ENCODE measurements at places on chromosomes 11 and 22.

GRCh38 chr22:36727927-36728488 lies 24.5 kb upstream of the CACNG2 start:
- no peak for DNase-seq

- DNase-seq = no peak
Observed at GRCh38 chr11:29353833-29354232, 663.0 kb downstream of the KCNA4 start.

- DNase-seq = no peak
Observed at GRCh38 chr11:117194267-117194666, 4.9 kb upstream of the TAGLN start.

DNA sequence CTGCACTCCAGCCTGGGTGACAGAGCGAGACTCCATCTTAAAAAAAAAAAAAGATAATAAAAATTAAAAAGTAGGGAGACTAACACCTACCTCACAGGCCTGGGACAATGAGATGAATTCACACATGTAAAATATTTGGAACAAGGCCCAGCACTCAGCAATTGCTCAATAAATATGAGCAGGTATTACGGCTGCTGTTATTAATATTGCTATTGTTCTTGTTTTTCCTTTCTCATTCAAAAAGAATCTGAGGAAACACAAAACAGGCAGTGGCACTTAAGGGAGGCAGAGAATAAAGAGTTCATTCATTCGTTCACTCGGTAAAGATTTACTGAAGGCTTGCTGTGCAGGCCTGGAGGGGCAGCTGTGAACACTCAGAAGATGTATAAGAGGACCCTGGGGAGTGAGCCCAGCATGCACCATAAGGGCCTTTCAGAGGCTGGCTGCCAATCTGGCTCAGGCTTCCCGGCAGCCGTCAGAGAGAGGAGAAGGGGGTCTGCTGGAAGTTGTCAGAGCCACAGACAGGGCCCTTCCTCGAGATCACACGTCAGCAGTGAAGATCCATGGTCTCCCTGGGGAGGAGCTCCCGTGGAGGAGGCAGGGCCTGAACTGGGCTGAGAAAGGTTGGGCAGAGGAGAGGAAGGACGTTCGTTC lies 51.6 kb upstream of the TCF20 start:
- no peak for DNase-seq

DNA sequence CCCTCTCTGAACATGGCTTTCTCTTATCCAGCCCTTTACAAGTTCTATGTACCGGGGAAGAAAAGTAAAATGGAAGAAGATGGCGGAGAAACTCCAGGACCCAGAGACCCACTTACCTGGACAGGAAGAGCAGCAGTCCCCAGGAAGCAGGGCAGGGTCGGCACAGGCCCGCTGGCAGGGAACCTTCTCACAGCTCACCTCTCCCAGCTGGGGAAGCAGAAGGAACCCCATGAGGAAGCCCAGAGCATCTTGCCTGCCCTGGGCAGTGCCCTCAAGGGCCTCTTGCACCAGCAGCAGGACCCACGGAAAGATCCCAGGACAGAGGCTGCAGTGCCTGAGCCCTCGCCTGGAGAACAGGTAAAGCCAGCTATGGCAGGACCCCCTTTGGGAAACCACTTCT lies 23.4 kb downstream of the PGA5 start:
- no peak for DNase-seq

DNA sequence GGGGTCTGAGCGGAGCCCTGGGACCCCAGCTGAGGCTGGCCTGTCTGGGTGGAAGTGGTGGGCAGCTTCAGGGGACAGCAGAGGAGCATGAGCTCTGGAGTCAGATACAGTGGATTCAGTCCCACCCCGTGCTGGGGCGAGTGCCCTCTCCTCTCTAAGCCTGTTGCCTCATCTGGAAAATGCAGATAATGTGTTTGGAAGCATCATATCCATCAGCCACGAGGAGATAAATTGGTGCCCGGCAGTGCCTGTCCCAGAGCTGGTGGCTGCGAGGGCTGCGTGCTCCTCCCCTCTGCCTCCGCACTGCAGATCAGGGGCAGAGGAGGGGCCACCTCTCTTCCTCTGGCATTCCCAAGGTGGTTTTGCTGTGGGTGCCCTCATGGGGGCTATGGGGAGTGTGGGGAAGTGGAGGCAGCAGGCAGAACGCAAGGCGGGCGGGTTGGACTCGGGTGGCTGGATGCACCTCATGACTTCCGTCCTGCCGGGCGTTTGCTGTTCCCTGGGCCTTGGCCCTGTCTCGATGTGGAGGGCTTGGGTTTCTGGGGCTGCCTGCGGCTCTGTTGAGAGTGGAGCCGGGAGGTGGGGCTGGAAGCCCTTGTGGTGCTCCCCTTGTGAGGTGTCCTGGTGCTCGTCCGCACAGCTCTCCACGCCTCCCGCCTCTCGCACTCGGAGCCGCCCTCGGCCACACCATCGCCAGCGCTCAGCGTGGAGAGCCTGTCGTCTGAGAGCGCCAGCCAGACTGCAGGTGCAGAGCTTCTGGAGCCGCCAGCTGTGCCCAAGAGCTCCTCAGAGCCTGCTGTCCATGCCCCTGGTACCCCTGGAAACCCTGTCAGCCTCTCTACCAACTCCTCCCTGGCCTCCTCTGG lies 20.9 kb downstream of the MICALL1 start:
- DNase-seq = no peak

- peak; percentile 57 for DNase-seq
Observed at GRCh38 chr11:75797116-75797515, 17.9 kb upstream of the UVRAG start.

DNA sequence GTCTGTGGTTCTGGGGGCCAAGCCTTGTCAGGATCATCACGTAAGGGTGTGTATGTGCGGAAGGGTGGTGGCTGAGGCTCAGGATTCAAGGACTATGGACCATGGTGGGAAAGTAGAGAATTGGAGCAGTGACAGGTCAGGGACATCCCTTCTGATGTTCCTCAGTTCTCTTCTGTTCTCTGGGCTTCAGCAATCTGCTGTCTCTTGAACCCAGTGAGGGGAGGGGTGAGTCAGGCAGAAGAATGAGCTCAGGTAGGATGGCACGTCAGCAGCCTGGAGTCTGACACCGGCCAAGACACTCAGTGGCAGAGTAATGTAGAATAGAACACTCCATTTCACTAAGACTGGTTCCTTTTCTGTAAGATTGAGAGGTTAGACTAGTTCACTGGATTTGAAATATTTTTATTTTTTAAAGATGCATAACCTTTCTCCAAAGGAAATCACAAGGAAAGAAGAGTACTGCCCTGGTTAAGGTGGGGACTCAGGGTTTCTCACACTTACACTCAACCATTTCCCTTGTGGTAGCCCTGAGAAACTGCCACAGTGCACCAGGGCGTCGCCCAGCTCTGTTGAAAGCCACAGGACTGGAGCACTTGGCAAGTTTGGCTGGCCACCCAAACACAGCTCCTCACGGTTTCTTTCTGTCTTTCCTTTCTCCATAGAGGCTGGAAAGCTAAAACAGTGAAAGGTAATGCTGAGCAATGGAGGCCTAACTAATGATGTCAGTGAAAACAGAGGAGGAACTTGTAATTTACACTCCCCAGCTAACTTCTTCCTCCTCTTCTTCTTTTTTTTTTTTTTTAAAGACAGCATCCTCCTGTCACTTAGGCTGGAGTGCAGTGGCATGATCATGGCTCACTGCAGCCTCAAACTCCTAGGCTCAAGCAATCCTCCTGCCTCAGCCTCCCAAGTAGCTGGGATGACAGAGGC lies 23.1 kb upstream of the MICAL2 start:
- no peak for DNase-seq

DNA sequence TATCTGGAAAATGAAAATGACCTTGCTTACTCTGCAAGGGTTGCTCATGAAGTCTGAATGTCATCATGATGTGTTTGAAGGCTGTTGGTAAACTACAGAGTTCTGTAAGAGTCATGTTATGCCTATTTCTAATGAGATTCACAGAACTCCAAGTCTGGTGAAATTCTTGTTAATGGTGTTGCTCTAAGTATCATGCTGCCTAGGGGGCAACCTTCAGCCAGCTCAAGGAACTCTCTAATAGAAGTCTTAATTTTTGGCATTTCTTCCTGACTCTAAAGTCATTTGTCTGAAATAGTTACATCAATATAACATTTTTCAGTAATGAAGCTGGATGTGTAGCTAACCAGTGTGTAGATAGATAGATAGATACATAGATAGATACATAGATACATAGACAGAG lies 302.8 kb downstream of the FAT3 start:
- no peak for DNase-seq

- no peak for DNase-seq
Observed at GRCh38 chr11:34344410-34344767, 13.4 kb downstream of the ABTB2 start.

GRCh38 chr22:35604621-35605368 lies 12.3 kb downstream of the MB start:
- DNase-seq = no peak

DNA sequence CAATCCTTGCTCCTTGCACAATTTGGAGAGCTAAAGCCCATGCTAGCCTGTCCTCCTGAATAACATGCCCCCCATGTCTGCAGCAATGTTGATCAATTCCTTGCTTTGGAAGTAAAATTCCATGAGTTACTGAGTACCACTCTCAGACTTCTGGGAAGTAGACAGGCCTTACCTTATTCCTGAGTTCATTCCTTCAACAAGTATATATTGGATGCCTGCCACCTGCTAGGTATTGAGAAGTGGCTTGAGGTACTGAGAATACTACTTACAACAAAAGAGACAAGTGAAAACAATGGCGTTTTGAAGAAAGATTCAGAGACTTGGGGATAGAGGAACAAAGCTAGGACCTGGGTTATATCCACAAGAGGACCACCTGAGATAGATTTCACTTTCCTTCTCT lies 12.4 kb downstream of the PATE2 start:
- no peak for DNase-seq

DNA sequence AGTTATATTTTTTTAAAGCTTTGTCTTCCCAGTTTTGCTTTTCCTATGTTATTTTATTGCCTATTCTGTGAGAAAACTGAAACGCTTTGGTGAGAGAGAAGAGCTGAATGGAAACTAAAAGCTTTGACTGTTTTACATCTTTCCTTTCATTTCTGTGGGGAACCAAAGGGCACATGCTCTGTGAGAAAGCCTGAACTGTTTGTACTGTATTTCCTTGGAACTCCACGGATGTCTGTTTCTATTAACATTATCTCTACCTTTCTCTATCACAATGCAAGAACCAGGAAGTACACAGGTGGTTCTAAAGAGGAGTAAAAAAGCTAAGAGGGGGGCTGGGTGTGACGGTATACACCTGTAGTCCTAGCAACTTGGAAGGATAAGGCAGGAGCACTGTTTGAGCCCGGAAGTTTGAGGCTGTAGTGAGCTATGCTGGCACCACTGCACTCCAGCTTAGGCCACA lies 43.8 kb downstream of the CELF1 start:
- DNase-seq = peak; percentile 20

GRCh38 chr22:38398609-38399461 lies 56.2 kb downstream of the KCNJ4 start:
- DNase-seq = peak; percentile 78

DNA sequence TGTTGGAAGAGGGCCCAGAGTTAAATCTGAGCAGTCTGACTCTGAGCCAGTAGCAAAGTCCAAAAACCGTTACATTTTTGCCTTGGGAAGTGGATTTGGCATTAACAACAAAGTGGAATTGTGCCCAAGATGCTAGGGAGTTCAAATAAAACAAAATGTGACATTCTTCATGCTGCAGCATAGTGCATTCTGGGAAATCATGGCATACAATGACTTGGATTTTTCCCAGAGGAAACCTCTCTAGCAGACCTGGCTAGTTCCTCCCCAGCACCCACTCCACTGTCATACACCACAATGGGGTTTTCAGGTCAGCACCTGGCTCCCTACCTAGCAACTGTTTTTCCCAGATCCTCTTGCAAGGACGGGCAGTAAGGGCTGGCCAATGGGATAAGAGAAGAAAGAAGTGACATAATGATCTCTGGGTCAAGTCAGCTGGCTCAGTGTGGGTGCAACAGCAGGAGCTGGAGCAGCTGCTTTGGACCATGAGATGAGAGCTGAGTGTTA lies 24.8 kb upstream of the CYB5R3 start:
- DNase-seq = no peak

DNA sequence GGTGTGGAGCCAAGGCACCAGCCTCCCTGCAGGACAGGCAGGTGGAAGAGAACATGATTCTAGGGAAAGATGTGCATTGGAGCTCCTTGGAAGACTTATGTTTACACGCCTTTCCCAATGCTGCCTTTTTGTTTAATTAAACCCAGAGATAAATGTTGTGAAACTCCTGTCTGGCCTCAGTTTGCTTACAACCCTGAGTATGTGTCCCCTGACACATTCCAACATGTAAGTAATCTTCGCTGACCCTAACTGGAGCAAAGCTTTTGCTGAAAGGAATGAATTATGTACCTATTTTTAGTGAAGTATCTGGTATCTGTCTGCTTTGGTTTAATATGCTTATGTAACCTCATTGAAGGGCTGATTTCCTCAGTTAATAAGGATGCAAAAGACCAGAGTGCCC lies 56.7 kb downstream of the APIP start:
- DNase-seq = no peak

- no peak for DNase-seq
Observed at GRCh38 chr11:95556011-95556341, 233.6 kb downstream of the FAM76B start.

- DNase-seq = no peak
Observed at GRCh38 chr11:117840881-117841550, 16.5 kb upstream of the FXYD2 start.

DNA sequence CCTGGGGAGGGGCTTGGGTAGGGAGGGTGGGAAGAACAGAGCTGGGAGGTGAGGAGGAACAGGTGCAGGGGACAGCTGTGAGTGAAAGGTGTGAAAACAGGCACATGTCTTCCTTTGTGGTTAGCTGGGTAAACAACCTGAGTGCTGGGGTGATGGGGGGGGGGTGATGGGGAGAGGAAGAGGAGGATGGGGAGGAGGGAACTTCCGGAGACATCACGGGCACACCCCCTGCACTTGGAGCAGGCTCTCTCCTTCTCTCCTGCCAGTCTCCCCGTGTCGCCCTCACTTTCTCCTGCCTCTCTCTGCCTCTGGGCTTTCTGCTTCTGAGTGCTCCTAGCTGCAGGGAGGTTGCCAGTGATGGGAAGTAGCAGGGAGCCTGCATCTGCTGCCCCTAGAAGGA lies 8.8 kb downstream of the CXCR5 start:
- peak; percentile 50 for DNase-seq

DNA sequence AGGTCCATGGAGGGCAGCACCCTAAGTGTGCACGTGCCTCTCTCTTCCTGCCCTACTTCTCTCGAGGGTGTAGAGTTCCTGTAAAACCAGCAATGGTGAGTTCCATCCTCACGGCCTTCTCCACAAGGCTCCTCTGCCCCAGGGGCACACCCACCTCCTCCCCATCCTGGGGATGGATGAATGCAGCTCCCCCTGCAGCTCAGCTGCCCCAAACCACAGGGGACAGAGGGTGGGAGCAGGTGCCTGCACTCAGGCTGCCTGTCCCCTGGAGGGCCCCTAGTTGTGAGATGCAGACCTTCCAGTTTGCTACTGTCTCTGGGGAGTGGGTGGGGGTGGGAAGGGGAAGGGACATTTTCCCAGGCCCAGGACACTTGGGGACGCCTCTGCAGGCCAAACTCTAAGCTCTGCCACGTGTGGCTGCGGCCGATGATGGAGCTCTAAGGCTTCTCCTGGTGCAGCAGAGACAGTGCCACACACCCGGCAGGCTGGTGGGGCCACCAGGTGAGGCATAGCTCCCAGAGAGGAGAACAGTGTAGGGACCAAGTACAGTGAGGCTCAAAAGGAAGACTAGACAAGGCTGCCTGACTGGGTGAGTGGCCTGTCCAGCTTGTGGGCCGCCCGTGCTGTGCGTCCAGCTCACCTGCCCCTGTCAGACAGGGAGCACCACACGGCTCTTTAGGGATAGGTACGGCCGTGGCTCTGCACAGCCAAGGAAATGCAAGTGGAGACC lies 540.9 kb downstream of the TBC1D22A start:
- DNase-seq = no peak

GRCh38 chr22:43528601-43529360 lies 117.0 kb downstream of the MPPED1 start:
- DNase-seq = no peak
